Brain microvascular endothelial cell (primary cell): ENCODE measurements at places on chromosomes 6 and 20.

DNA sequence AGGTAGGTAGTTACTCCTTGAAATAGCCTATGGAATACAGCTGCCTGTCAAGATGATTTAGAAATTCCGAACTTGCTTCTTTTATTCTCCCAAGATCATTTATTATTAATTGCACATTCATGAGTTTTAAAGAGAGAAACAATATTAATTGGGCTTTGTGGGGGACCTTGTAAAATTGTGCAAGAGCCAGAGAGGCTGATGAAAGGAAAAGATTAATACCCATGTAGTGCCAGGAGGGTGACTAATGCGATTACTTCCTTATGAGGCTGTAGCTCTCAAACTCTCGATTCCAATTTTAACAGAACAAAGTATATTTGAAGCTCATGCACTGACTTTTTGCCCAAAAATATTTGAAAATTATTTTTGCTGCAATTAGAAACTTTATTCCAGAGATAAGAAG, 423.8 kb upstream of the ID4 start:
- peak; percentile 28 for DNase-seq

- no peak for DNase-seq
These were observed 68.5 kb upstream of the NFATC2 start for GRCh38 chr20:51610761-51611624.

DNA sequence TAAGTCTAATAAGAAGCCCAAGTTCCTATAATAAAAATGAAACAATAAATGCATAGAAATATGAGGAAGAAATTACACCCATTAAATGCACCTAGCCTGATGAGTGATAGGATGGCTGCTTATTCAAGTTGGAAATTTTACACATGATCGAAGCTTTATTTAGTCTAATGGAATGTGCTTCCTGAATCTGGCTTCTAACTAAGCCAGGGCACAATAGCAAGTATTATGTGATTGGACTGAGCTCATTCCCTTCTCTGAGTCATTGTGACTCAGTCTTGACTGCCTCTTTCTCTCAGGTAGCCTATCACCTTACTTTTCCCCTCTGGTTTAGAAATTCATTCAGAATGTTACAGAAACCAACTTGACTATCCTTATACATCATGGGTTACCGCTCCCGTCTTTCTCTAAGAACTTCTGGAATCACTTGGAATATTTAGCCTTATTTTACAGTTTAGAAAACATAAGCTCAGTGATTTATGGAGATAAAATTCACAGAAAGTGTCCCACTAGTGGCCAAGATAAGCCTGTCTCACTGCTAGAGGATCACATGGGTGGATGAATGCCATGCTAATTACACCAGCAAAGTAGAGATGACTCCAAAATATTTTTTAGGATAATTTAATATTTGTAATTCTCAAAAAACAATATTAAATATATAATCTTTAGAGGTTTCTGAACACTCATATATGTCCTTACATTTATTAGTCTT, 505.3 kb upstream of the JAG1 start:
- DNase-seq: peak; percentile 72

DNA sequence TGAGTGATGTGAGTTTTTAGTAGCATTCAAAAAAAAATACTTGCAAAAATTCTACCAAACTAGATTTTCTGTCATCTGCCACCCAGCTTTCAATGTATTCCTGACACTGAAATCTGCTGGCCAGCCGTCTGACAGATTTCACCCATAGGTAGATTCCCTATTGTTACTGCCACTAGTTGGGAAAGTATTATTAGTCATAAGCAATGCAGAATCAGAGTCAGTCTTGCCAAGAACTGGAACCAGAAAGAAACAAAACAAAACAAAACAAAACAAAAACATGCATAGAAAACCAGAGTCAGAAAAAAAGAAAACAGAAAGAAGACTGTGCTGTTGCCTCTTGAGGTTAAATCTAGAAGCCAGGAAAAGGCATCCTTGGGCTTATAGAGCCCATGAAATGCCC, 293.1 kb upstream of the KCNQ5 start:
- DNase-seq: no peak

DNA sequence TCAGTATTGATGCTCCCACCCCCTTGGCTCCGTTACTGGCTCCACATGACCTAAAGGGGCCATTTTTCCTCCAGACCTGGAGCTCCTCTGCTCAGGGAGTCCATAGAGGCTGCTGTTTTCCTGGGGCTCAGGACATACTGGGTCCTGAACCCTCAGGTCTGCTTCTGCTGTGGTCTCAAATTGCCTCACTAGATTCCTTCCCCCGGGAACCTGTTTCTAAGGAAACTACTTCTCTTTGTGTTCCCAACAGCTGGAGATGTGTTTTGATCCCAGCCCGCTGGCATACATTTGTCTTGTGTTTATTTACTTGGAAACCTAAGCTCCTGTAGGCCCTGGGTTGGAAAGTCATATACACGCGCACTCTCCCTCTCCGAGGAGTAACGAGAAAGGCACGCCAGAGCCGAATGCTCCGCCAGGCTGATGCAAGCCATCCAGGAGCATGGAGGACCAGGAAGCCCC, 222.8 kb downstream of the UST start:
- DNase-seq: peak; percentile 74

DNA sequence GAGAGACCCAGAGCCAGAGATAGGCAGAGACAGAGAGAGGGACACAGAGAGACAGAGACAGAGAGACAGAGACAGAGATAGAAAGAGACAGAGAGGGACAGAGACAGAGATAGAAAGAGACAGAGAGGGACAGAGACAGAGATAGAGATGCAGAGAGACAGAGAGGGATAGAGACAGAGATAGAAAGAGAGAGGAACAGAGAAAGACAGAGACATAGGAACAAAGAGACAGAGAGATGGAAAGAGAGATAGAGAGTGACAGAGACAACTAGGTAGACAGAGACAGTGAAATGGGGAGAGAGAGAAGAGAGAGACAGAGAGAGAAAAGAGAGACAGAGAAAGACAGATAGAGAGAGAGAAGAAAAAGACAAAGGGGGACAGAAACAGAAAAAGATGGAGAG, 165.4 kb upstream of the FOXQ1 start:
- DNase-seq: no peak

GRCh38 chr20:57428324-57429158, 37.3 kb downstream of the RBM38 start:
- no peak for DNase-seq

DNA sequence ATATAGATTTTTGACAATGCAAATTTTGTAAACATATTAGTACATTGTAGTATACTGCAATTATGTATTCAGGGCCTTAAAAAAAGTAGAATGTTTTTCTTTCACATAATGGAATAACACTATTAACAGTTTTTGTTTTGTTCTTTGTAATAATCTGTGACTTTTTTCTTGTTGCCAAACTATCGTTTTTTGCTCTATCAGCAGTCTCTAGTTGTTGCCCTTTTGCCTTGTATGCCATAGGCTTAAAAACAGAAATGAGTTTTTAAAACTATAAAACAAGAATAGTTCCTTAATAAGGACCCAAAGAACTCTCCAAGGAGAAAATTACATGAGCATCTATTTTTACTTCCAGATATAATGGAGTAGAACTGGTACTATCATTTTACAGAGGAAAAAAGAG, 29.5 kb downstream of the REPS1 start:
- DNase-seq: no peak

DNA sequence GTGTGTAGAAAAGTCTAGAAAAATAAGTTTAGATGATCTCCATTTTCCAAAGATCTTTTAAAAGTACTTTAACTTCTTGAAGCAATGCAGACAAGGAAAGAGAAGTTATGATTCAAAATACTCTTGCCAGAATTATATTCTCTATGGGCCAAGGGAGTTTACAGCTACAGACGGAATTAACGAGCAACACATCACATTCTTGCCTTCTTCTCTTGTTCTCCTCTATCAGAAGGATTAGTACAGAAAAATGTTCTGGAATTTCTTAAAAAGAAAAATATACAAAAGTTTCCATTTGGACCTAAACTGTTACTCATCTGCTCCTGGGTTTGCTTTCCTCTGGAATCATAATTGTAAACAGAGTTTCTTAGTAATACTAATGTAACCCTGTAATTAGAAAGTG, 284.7 kb upstream of the HSF2 start:
- DNase-seq: no peak

DNA sequence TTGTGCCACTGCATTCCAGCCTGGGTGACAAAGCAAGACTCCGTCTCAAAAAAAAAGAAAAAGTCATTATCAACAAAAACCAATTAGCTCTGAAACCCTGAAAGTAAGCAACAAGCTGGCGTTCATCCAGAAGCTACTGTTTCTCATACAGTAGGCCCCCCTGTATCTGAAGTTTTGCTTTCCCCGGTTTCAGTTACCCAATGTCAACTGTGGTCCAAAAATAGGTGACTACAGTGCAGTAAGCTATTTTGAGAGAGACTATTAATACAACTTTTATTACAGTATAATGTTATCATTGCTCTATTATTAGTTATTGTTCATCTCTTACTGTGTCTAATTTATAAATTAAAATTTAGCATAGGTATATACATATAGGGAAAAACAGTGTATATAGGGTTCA, 135.1 kb downstream of the KIF16B start:
- DNase-seq: no peak

- no peak for DNase-seq
These were observed 39.6 kb downstream of the RNF217 start for GRCh38 chr6:125001684-125002405.

DNA sequence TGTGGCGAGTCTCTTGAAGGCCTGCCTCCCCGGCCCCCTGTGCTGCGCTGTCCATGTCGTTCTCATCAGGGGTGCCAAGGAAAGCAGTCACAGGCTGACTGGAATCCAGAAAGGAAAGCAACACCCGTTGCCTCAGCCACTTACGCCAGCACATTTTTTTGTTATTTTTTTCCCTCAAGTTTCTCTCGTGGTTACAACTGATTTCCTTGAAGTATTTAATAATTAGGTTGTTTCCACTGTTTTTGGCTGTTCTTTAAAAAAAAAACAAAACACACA, 17.9 kb upstream of the SLC22A1 start:
- DNase-seq: no peak

- no peak for DNase-seq
These were observed 350.9 kb downstream of the SMOC2 start for GRCh38 chr6:168791917-168792316.

GRCh38 chr6:122623279-122623678, 13.1 kb downstream of the PKIB start:
- no peak for DNase-seq

DNA sequence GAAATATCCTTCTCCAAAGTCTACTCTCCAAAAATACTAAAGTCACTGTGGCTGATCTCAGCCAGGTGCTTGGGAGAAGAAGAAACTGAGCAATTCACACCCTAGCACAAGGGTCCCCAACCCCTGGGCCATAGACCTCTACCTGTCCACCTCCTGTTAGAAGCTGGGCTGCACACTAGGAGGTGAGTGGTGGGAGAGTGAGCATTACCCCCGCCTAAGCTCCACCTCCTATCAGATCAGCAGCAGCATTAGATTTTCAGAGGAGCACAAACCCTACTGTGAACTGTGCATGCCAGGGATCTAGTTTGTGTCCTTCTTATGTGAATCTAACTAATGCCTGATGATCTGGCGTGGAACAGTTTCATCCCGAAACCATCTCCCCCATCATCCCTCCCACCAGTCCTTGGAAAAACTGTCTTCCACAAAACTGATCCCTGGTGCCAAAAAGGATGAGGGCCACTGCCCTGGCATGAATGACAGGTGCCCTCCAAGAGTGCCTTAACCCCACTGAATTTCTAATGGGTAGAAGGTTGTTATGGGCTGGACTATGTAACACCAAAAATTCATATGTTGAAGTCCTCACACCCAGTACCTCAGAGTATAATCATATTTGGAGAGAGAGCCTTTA, 109.2 kb upstream of the CDYL start:
- DNase-seq: no peak

- DNase-seq: no peak
These were observed 40.7 kb downstream of the JPH2 start for GRCh38 chr20:44146272-44146671.

- no peak for DNase-seq
These were observed 139.4 kb upstream of the HMGN3 start for GRCh38 chr6:79373880-79374279.

- DNase-seq: no peak
These were observed 868 bp downstream of the METTL24 start for GRCh38 chr6:110357298-110357663.

- no peak for DNase-seq
These were observed 4.7 kb downstream of the PPIL4 start for GRCh38 chr6:149541139-149541538.

DNA sequence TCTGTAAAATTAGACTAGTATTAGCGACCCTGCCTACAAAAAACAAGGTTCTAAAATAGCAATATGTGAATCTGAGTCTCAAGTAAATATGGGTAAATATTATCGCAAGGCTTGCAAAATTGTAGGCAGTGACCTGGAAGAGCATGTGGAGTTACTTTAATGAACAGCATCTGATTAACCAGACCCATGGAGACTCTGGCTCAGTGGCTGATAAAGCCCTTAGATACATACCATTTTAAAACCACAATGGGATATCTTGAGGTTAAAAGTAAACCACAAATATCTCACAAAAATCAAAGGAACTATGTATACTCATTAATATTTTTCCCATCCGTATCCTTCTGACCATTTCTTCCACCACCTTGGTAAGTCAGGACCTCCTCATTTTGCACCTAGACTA, 187.0 kb downstream of the MTFR2 start:
- DNase-seq: peak; percentile 56

DNA sequence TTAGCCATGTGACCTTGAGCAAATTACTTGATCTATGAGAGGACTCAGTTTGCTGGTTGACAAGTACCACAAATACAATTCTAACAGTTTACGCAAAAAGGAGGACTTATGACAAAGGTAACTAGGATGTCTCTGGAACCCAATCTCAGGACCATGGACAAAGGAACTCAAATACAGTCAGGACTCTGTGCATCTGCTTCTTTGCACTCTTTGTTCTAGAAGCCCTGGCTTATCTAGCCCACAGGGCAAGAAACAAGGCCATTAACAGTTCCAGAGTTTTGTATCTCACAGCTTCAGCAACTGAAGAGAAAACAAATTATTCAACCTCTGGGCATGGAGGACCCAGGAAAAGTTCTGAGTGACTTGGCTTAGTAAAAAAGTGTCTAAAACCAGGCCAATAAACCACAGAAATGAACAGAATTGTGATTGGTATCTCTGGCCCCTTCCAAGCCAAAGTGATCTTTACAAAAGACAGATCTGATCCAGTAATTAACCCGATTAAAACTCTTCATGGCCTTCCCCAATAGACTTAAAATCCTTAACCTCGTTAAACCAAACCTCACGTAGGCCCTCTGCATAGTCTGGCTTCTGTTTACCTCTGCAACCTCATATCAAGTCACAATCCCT, 5.9 kb downstream of the WASF1 start:
- no peak for DNase-seq

DNA sequence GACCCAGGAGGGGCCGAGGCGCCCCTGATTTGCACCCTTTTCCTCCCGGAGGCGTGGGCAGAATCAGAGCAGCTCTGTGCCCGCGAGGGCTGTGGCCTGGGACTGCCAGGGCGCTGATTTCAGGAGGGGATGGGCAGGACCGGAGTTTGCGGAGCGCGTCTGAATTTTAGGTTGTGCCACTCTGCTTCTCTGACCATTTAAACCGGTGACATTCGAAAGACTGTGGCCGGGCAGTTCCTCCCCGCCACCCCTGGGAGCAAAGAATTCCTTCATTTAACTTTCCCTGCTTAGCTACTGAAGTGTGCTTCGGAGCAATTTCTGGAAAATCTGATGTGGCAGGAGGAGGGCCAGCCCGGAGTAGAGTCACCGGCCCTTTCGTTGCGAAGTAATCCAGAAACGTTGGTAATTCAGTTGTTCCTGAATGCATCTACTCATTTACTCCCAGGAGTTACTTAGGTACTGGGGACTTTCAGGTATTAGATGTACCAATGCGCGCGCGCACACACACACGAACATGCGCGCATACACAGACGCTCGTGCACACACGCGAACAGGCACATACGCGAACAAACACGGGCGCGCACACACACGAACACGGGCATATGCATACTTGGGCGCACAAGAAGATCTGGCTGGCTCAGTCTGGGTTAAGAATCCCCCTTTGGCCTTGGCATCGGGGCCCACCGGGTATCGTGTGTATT, 568 bp downstream of the CCDC170 start:
- peak; percentile 32 for DNase-seq
